Activated naive CD4-positive, alpha-beta T cell treated with anti-CD3 and anti-CD28 coated beads, Interleukin-2, amount 10 ng/mL, durations not matched to agents 5 hours and 36 hours (primary cell): ENCODE measurements at places on chromosomes 3 and 15. TPM values are rescaled to one million over a fixed set of nuclear protein-coding genes. Genes with fewer than 3 reads are reported as not detected.

The SLC6A11 gene
- not detected for total RNA-seq

The IQCH gene
- 0.34 TPM for total RNA-seq

The LCTL gene
- not detected for total RNA-seq

The GOLGA6L10 gene
- total RNA-seq = 1.2 TPM

The NOX5 gene
- not detected for total RNA-seq

The CYP1A2 gene
- not detected for total RNA-seq

The WDR73 gene
- total RNA-seq = 20.9 TPM

The RNF111 gene
- total RNA-seq = 40.8 TPM

The GPR160 gene
- 16.9 TPM for total RNA-seq

The KCNMB3 gene
- 0.48 TPM for total RNA-seq

The CRABP1 gene
- not detected for total RNA-seq

The CAPN3 gene
- 5.6 TPM for total RNA-seq

The LRTM1 gene
- not detected for total RNA-seq

The COL7A1 gene
- total RNA-seq = 0.60 TPM

The LTF gene
- not detected for total RNA-seq

The TLNRD1 gene
- 40.1 TPM for total RNA-seq

The TAGLN3 gene
- not detected for total RNA-seq

The GOLGA6D gene
- not detected for total RNA-seq

The OXTR gene
- total RNA-seq = 0.46 TPM

The ENTPD3 gene
- total RNA-seq = not detected

The ZMAT3 gene
- total RNA-seq = 23.8 TPM

The TMIE gene
- 2.5 TPM for total RNA-seq

The SGO1 gene
- total RNA-seq = 28.7 TPM

The PARP15 gene
- 71.0 TPM for total RNA-seq

The GABRG3 gene
- total RNA-seq = not detected

The ZNF717 gene
- 13.8 TPM for total RNA-seq

The ACSBG1 gene
- total RNA-seq = not detected

The AHSG gene
- total RNA-seq = not detected

The SI gene
- not detected for total RNA-seq

The KBTBD13 gene
- not detected for total RNA-seq

The HTR3C gene
- total RNA-seq = not detected

The CACNA1D gene
- 0.34 TPM for total RNA-seq

The ZNF710 gene
- total RNA-seq = 20.5 TPM

The CSK gene
- total RNA-seq = 324 TPM

The FBLN2 gene
- total RNA-seq = not detected

The BCL6 gene
- total RNA-seq = 37.9 TPM
